Fibroblast of villous mesenchyme (primary cell): ENCODE measurements at places on chromosomes 3 and 15. TPM values are rescaled to one million over a fixed set of nuclear protein-coding genes. Genes with fewer than 3 reads are reported as not detected.

The NMB gene
- 1.7 and 1.9 TPM in 2 replicates for total RNA-seq

The CLEC3B gene
- 0.43 and 0.64 TPM in 2 replicates for total RNA-seq

The SUMF1 gene
- 41.9 and 47.4 TPM in 2 replicates for total RNA-seq

The NR2E3 gene
- 0.86 and 0.97 TPM in 2 replicates for total RNA-seq

The GOLGA6D gene
- total RNA-seq: not detected in 2 replicates

The TRIP4 gene
- 10.8 and 11.6 TPM in 2 replicates for total RNA-seq

The RPUSD2 gene
- 11.2 and 11.9 TPM in 2 replicates for total RNA-seq

The CCDC33 gene
- total RNA-seq: 0.86 and 1.9 TPM in 2 replicates

The CPN2 gene
- not detected in 2 replicates for total RNA-seq

The HACD2 gene
- total RNA-seq: 19.3 and 51.8 TPM in 2 replicates

The ADAMTSL3 gene
- under 0.01 TPM in 2 replicates for total RNA-seq

The ZNF620 gene
- total RNA-seq: 0.86 and 0.97 TPM in 2 replicates

The TMEM207 gene
- total RNA-seq: not detected in 2 replicates

The PIGBOS1 gene
- 7.3 and 8.1 TPM in 2 replicates for total RNA-seq

The SCN5A gene
- total RNA-seq: 0.43 and 0.97 TPM in 2 replicates

The PLIN1 gene
- total RNA-seq: under 0.01 and 0.43 TPM in 2 replicates

The GOLGA8T gene
- total RNA-seq: under 0.01 TPM in 1 of 2 replicates, not detected in the other

The USP13 gene
- total RNA-seq: 7.8 and 11.9 TPM in 2 replicates

The ARGFX gene
- not detected in 2 replicates for total RNA-seq

The WDR49 gene
- under 0.01 and 0.32 TPM in 2 replicates for total RNA-seq
